ENCODE measurements at places on chromosomes 1 and 21.

GRCh38 chr1:160863774-160864131, 1.1 kb upstream of the CD244 start:
- no peak for DNase-seq

DNA sequence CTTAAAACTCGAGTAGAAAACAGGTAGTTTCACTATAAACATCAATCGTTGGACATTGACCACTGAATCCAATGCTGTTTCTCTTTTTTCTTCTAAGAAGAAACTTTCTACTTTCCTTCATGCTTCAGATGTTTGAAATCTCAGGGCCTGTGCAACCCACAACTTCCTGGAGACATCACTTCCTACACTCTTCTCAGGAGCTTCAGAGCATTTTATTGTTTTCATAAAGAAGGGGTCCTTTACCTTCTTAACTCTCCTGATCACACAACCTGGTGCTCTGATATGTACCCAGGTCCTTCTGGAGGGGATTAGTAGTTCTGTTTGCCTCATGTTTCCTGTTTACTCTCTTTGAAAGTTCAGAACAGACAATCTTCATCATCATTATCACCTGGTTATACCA, 113.0 kb upstream of the VAV3 start:
- no peak for DNase-seq

DNA sequence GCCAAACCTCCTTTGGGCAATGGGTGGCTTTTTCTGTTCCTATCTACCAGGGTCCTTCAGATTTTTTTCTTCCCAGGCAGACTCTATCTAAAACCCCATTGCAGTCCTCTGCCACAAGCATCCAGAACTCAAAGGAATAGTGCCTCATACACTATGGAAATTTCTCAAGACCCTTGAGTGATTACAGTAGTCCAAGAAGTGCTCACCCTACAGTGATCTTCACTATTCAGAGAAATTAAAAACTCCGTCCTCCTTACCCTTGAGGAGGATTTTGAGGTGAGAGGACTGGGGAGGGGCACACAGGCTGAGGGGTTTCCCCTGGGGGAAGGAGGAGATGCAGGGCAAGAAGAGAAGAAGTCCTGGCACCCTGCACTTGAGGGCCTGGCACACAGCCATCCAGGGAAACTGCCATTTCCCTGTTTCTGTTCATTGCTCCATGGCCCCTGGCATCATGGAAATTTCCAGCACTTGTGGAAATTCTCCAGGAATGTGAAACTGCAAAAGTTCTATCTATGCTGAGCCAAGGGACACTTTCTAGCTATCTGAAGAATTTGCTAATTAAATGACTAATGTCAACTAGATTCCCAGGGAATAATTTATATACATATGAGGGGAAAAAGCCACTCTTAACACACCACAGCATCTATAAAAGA, 102.5 kb upstream of the ATP1B1 start:
- DNase-seq, result no peak

- DNase-seq, result no peak
Measured at GRCh38 chr21:21183092-21183491, 184.9 kb downstream of the NCAM2 start.

DNA sequence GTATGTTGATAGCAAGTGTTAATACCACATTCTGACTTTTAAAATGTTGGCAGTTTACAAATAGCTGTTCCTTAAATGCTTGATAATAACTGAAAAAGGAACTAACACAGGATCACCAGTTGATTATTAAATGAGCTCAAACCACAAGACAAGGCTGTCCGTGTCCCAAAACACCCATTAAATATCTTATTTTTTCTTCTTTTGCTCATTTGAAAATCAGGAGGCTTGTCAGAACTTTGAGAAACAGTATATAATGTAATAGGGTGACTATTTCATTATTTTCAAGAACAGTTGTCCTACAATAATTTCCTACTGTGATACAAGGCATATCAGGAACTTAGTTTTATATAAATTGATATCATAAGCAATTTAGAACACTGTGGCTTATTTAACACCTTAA, 2.7 kb downstream of the CDKN2C start:
- no peak for DNase-seq

DNA sequence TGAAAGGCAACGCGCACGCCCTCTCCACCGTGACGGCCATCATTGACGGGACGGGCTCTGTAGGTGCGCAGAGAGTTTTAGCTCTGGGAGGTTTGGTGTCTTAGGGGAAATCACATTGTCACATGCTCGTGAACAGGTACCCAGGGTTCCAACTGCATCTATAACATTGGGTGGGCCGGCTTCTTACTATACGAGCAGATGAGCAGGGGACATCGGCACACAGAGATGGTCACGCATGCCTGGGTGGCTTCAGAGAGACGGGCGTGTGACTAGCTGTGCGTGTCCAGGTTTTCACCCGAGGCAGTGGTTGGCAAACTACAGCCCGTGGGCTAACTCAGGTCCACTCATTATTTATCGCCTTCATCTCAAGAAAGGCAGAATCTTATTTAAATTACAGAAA, 54.7 kb downstream of the SLC37A1 start:
- no peak for DNase-seq

DNA sequence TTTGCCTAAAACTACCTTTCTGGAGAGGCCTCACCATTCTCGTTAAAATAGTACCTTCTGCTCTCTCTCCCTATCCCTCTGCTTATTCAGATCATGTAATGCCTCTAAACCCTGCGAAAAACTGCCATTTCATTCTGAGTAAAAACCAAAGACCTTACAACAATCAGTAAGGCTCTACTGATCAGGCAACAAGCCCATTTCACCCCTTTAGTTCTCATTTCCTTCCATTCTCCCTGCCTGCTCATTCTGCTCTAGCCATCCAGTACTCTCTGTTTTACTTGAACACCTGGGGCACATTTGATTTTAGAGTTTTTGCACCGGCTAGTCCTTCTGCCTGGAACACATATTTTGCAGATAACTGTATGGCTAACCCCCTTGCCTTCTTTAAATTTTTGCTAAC, 187.8 kb downstream of the COQ8A start:
- no peak for DNase-seq

- no peak for DNase-seq
Measured at GRCh38 chr21:15256996-15257395, 192.2 kb upstream of the NRIP1 start.

- DNase-seq, result no peak
Measured at GRCh38 chr1:210025870-210026269, 87.9 kb downstream of the SYT14 start.

DNA sequence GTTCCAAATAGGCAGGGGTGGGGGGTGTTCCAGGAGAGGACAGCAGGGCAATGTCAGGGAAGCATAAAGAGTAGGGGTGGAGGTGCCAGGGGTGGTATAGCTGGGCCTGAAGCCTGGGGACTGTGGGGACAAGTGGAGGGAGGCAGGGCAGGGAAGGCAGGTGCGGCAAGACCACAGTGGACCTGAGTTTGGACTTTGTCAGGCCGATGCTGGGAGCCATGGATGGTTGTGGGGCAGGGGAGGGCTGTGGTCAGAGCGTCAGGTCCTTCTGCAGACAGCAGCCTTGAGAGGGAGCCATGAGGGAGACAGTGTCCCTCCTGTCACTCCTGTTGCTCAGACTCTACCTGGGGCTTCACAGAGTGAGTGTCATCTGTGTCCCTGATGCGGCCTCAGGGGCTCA, 320.3 kb downstream of the PTPRU start:
- DNase-seq, result no peak

DNA sequence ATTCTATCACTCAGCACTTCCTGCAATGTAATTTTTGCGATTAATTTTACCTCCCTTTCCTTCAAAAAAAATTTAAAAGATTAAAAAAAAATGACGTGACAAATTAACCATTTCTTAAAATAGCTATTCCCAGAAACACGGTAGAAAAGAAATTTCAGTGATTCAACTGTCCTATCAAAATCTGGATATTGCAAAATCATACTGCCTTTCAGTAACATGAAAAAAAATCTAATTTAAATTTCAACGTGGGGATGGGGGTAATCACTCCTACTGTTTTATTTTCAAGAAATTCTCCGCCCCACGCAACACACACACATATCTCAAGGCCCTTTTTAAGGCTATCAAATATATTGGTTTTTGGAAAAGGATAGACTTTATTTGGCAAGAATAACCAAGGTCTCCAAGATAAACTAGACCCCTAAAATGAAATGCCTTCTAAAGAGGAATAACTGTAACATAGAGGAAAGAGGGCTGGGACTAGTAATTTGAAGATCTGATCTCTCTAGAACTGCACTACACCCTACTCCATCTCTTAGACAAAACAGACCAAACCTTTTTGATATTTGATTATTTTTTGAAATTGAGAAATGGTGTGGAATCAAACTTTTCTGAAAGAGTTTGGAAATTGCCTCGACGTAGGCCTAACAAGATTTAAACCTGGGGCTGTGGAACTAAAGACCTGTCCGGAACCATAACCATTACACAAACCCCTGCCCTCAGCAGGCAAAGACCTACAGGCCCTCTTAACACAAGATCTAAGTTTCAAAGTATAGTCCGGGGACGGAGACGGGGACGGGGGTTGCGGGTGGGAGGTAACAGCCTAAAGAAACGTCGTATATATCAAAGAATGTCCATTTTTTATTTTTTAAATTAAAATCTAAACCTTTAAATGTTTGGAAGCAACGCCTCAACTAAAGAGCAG, 941 bp downstream of the ARNT start:
- no peak for DNase-seq

DNA sequence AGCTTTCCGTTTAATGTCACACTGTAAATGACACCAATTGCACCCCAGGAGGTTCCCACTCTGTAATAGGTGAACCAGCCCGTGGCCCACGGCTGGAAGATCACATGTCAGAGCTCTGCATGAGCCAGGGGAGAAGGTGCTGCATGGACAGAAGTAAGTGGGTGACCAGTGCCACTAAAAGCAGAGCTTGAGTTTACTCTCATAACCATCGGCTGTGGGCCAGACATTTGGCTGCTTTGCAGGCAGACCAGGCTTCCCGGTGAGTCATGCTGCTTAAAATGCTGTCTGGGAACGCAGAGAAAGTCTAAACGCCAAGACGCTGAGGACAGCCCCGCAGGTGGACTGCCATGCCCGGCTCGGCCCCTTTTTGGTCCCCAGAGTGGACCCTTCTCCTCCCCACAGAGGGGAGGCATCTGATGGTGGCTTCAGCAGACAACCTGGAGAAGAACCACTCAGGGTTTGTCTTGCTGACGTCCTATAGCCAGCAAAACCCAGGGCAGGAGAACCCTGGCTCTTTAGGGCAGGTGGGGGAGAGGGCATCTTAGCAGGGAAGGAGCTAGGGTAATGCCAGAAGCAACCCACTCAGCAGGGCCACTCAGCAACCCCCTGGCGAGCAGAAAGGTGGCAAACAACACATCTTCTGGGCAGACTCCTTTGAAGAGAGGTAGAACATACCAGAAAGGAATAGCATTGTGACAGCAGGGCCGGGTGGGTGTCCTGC, 7.3 kb downstream of the KIAA2013 start:
- no peak for DNase-seq

DNA sequence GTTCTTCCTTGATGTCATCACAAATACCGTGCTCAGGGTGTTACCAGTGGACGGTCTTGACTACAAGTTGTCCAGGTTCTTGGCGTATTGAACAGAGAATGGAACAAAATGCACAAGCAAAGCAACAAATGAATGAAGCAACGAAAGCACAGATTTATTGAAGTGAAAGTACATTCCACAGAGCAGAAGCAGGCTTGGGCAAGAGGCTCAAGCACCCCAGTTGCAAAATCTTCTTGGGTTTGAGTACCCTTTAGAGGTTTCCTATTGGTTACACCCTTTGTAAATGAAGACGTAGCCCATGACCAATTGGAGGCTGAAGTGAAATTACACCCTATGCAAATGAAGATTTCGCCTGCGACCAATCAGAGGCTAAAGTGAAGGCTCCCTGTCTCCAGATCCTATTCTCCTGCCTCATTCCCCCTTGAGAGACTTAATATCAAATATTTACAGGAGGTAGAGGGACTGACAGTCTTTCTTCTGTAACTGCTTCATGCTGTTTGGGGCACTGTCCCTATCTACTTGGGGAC, 38.3 kb downstream of the YY1AP1 start:
- no peak for DNase-seq

GRCh38 chr1:164417016-164417704, 141.8 kb upstream of the PBX1 start:
- no peak for DNase-seq

- no peak for DNase-seq
Measured at GRCh38 chr1:19445417-19446342, 39.7 kb downstream of the CAPZB start.

- DNase-seq, result peak; percentile 17
Measured at GRCh38 chr1:231969076-231969475, 342.5 kb downstream of the DISC1 start.

DNA sequence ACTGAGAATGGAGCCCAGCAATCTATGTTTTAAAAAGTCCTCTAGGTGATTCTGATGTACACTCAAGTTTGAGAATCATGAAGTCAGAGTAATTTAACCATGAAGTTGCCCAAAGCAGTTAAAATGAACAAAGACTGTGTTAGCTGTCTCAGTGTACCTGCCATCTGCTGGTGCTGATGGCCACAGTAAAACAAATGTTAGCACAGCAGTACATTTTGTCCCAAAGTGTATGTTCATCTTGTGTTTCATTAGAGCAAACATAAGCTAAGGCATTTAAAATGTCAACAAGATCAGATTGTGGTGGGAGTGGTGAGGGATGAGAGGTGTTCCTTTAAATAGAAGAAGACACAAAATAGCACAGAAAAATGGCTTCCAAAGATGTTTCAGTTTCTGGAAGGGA, 31.1 kb downstream of the FYB2 start:
- no peak for DNase-seq

GRCh38 chr1:169586067-169586394, 250 bp downstream of the F5 start:
- no peak for DNase-seq

- peak; percentile 59 for DNase-seq
Measured at GRCh38 chr1:17012775-17013490, 1.2 kb upstream of the ATP13A2 start.

DNA sequence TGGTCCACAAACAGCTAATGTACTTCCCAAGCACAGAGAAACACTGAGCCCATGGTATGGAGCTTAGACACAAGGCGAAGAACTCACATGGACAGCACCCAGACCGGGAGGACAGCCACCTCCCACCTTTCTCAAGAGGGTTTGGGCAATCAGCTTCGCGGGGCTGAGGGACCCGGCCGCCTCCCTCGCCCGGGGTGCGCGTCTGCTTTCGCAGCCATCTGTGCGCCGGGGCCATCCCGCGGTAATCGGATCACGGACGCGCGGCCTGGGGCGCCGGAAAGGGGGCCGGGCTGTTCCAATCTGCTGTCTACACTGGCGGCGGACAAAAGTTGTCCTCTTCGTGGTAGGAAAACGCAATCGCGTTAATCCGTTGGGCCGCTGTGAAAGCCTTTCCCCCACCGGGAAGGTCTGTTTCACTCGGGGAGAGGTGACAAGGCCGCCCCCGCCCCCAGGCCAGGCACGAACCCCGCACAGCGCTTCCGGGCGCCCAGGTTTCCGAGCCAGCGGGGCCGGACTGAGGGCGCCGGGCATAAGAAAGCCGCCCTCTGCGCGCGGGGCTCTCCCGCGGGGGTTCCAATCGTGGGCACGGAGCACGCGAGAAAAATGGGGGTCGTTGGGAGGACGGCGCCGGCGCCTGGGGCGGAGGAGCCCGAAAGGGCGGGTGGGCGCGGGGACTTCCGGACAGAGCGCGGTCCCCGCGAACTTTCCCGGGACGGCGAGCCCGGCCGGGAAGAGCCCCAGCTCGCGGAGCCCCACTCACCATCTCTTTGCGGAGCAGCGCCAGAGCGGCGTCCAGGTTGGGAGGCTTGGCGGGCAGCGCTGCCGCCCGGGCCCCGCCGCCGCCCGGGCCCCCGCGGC, 664 bp downstream of the FAM89A start:
- DNase-seq, result peak; percentile 53

GRCh38 chr1:90996742-90997413, 25.0 kb downstream of the ZNF644 start:
- no peak for DNase-seq

- DNase-seq, result no peak
Measured at GRCh38 chr1:198497326-198498102, 43.0 kb downstream of the ATP6V1G3 start.
